ENCODE measurements at places on chromosomes 16 and 17.

- DNase-seq = no peak
Measured at GRCh38 chr16:2005646-2006045, 4.0 kb downstream of the ZNF598 start.

DNA sequence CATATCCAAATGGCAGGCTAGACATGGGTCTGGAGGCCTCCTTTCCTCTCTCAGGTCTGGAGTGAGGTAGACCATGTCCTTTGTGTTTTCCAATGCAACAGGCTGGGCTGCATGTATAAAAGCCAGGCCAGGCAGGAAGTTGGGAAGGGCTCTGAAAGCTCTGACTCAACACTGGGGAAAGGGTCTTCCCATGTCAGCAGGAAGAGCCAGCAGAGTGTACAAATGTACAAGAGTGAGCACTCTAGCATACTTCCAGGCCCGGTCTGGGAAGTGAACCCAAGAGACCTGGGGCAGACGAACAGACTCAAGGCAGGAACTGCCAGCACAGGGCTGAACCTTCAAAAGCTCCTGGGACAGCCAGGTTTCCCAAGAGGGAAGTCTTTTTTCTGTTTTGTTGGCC is 7.0 kb downstream of the ATPAF2 start:
- DNase-seq = no peak

- DNase-seq = no peak
Measured at GRCh38 chr17:56926704-56927103, 12.9 kb upstream of the TRIM25 start.

DNA sequence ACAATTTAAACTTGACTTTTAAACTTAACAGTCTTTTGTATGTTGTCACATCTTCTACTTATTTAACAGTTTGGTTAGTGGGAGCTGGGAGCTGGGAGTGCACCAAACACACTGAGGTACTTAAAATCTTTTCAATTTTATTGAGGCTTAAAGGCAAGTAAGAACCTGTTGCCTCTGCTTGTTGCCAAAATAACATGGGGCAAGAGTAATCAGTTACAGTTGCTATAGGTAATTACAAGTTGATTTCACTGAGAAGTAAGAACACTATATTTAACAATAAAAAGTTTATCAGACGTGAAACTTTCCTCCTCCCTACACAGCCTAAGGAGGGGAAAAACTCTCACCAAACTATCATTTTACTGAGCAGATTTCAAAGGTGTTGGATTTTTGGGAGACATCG is 135.2 kb downstream of the FTO start:
- no peak for DNase-seq

DNA sequence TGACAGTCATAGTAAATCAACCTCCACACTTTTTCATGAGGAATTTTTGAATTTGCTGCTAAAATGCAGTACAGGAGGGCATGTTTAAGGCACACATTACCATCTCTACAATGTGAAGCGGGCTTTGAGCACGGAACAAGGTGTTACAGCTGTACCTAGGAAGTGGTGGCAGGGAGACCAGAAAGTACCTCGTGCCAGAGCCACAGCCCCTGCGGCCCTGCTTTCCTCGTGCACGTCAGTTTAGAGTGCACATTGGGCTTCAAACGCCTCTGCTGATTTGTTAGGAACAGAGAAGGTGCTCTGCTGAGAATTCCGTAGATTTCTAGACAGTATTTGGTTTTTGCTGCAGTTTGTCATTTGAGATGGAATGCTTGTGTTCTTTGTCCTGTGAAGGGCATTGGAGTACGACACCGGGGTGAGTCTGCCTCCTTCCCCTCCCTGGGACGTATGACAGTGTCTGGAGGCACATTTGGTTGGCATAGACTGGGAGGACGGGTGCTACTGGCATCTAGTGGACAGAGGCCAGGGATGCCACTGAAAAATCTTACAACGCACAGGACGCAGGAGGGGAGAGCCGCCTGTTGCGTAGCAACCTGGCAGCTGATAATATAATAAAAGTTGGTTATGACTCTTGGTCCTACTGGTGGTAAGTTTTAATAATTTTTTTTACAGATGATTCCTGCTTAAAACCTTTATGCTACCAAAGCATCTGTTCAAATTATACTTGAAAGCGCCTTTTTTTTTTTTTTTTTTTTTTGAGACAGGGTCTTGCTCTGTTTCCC is 9.1 kb downstream of the FOXK2 start:
- peak; percentile 25 for DNase-seq

GRCh38 chr16:31529108-31529936 is 1.6 kb downstream of the AHSP start:
- DNase-seq = no peak

DNA sequence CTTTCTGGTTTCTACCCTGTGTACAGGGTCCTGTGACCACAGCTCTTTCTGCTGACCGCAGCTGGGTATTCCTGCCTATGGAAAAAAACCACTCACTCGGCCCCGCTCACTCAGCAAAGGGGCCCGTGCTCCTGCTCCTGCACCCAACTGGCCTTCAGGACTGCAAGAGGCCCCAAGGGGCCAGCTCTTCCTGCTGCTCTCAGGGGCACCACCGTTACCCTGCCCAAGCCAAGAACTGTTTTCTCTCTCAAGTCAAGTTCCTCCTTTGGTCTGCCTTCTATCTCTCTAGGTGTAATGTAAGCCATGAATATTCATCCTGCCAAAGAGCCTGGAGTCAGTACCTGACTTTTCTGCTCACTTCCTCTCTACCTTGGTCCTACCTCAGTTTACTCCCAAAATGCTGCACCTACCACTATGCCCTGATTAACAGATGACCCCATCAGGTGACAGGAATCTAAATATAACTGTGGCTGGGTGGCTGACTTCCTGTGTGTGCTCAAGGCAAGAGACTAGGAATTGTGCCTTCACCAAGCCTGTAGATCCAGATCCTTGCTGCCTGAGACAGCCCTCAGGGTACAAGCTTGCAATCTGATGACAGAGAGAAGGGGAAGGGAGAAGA is 20.4 kb upstream of the SCIMP start:
- DNase-seq = no peak

Data from NCI-H2029 (cell line).